Heart left ventricle (tissue), 16 donors: ENCODE measurements at places on chromosomes 5 and 9. TPM values are rescaled to one million over a fixed set of nuclear protein-coding genes. Genes with fewer than 3 reads are reported as not detected.

- no peaks in the 10 kb centered on the region for H3K27me3 ChIP-seq
- no peak overlapping the region for H3K27ac ChIP-seq
- no peak overlapping the region for H3K4me3 ChIP-seq
These were observed 66.0 kb upstream of the SMIM15 start for GRCh38 chr5:61228229-61228628.

CCL21 gene
- total RNA-seq: 32.0 TPM

DNA sequence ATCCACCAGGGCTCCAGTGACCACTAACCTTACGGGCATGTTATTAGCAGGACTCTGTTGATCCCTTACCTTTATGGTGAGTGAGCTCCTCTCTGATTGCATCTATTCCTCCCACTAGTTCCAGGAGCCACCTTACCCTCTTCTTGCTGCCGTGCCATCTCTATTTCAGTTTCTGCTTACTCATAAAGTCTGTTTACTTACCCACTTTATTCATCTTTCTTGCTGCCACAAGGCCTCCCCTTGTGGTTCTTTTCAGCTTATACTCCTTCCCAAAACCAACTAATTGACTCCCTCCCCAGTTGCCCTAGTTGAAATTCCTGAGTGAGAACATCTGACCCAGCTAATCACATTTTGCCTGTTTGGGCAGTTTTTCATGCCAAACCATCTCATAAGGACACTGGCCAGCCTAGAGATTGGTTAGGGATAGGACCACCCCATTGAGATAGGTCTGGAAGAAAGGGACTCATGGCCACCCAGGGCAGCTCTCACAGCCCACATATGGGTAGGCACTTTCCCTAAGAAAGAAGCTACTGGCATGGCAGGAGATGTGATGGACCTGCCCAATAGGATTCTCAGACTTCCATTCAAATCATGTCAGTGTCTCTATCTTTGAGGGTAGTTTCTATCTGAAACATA, 412.7 kb downstream of the EFNA5 start:
- no peak for DNase-seq
- H3K4me1 ChIP-seq: no peaks in the 10 kb centered on the region
- no peak overlapping the region for H3K4me3 ChIP-seq
- H3K36me3 ChIP-seq: no peaks in the 10 kb centered on the region
- H3K27ac ChIP-seq: no peak overlapping the region

DNA sequence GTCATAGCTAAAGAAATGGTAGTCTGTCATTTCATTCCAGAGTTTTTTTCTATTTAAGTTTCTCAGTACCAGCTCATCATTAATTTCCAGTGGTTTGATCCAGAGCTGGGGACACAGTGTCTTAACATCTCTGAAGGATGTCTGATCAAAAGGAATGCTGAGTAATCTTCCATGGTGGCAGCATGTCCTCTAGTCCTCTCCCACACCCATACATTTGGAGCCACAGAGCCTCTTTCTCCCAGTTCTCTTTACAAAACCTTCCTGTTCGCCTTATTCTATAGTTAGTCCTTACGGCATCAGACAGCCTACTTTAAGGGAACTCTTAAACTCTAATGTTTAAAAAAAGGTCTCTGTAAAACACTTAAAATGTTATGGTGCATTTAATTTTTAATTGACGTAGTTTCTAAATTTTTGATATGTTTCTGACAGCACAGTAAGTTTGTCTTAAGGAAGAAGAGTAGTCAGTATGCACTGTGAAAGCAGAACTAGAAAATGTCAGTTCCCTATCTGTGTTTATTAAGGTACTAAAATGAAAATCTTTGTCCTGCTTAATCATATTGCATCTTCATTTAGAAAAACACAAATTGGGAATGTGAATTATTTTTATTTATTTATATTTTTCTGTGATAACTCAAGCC, 96.8 kb downstream of the INIP start:
- no peaks in the 10 kb centered on the region for H3K36me3 ChIP-seq
- no peak overlapping the region for H3K27ac ChIP-seq
- no peaks in the 10 kb centered on the region for H3K27me3 ChIP-seq

DRD1 gene
- total RNA-seq: not detected

DNA sequence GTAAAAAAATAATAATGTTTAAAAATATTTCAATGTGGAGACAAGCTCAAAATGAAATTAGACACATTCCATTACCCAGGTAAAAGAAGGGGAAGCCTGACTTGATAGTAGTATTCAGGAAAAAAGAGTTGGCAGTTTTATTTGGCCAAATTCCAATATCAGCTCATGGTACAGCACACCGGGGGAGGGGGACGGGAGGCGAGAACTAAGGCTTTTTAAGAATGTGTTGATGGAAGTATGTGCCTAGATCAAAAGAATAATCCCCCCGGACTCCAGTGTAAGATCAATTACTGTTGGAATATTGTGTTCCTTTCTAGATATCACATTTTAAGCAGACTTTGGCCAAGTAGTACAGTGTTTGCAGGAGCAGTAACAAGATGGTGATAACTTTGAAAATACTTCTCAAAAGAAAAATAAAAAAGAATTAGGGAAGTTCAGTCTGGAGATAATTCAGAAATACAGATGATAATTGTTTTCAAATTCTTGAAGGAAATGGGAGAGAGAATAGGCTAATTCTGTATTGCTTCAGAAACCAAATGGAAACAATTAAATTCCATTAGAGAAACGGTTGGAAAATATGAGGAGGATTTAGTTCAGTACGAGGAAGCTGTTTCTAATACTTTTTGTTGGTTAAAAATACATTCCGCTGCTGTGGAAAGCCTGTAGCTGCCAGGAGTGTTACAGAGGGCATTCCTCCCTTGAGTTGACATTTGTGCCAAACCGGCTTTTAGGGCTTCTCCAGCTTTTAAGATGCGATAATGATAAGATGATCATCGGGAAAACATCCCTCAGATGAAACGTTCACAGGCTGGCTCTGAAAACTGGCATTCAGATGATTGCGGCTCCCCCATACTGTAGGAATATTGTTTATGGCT, 98.1 kb upstream of the ERBIN start:
- H3K27ac ChIP-seq: no peak overlapping the region
- no peaks in the 10 kb centered on the region for H3K36me3 ChIP-seq
- H3K4me1 ChIP-seq: no peaks in the 10 kb centered on the region
- H3K27me3 ChIP-seq: no peaks in the 10 kb centered on the region

ARHGEF39 gene
- total RNA-seq: 1.2 TPM

DNA sequence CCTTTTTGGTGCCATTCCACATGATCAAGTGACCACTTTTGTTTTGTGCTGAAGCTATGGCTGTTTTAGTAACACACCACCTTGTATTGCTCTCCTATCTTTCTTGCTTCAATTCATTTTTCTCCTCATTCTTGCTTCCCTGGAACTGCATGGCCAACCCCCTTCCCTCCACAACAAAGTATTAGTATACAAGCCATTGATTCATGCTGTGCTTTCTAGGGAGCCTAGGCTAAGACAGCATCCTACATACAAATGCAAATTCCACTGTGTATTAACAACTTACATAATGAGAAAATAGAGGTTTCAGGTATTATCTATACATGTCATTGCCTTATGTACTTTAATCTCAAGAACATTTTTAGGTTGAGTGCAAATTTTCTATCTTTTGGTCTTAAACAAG, 141.1 kb downstream of the EFNA5 start:
- no peaks in the 10 kb centered on the region for H3K4me1 ChIP-seq
- H3K36me3 ChIP-seq: no peaks in the 10 kb centered on the region
- H3K27me3 ChIP-seq: no peaks in the 10 kb centered on the region
- no peak for DNase-seq

- H3K4me1 ChIP-seq: peaks cover 4% of the 10 kb centered on the region
- H3K27ac ChIP-seq: no peak overlapping the region
- no peak for DNase-seq
- no peaks in the 10 kb centered on the region for H3K36me3 ChIP-seq
- H3K4me3 ChIP-seq: no peak overlapping the region
- no peaks in the 10 kb centered on the region for H3K27me3 ChIP-seq
These were observed 32.6 kb upstream of the PRRC2B start for GRCh38 chr9:131361202-131361833.

- H3K4me3 ChIP-seq: no peak overlapping the region
- H3K27ac ChIP-seq: no peak overlapping the region
- H3K4me1 ChIP-seq: no peaks in the 10 kb centered on the region
- no peaks in the 10 kb centered on the region for H3K27me3 ChIP-seq
These were observed 429.3 kb downstream of the GADD45G start for GRCh38 chr9:90034071-90034470.

GRCh38 chr5:72402381-72402890, 82.3 kb downstream of the PTCD2 start:
- H3K4me1 ChIP-seq: peaks cover 7% of the 10 kb centered on the region
- no peak overlapping the region for H3K4me3 ChIP-seq
- DNase-seq: no peak
- peak overlapping the region; percentile 24 for H3K27ac ChIP-seq
- no peaks in the 10 kb centered on the region for H3K36me3 ChIP-seq
- no peaks in the 10 kb centered on the region for H3K27me3 ChIP-seq

DNA sequence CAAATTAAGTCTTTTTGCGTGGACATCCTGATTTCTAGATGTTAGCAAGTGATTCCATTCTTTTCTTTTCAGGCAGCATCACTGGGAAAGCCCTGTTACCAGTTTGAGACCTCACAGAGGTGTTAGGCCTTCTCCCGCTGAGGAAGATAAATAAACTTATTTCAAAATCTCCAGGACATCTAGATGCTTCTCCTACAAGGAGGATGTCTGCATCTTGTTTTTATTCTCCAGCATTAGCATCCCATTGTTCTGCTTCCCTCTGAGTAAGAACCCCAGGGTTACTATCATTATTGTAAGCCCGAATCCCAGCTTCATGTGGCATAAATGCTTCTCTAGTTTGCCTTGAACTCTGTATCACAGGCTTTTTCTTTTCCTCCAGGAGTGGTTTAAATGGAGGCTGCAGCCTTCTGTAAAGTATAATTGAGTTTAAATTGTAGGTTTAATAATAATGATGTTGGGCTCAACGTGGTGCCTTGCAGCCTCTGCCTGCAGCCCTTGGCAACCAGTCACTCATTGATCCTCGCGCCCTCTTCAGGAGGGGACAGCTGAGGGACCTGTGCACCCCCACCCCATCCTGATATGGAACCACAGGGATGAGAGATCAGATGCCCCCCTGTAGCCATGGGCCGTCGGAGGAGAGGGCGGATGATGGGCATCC, 114.9 kb downstream of the PDZD2 start:
- DNase-seq: no peak
- no peaks in the 10 kb centered on the region for H3K36me3 ChIP-seq
- peaks cover 3% of the 10 kb centered on the region for H3K4me1 ChIP-seq
- no peak overlapping the region for H3K27ac ChIP-seq
